ENCODE measurements at places on chromosomes 7 and 10. TPM values are rescaled to one million over a fixed set of nuclear protein-coding genes. Genes with fewer than 3 reads are reported as not detected.

Gene C7orf57
- polyA plus RNA-seq: not detected

- H3K4me3 ChIP-seq: no peak overlapping the region
- H3K27me3 ChIP-seq: no peaks in the 10 kb centered on the region
- H3K27ac ChIP-seq: no peak overlapping the region
- H3K36me3 ChIP-seq: no peaks in the 10 kb centered on the region
- DNase-seq: no peak
Observed at GRCh38 chr7:46534664-46535588, 613.9 kb upstream of the IGFBP3 start.

DNA sequence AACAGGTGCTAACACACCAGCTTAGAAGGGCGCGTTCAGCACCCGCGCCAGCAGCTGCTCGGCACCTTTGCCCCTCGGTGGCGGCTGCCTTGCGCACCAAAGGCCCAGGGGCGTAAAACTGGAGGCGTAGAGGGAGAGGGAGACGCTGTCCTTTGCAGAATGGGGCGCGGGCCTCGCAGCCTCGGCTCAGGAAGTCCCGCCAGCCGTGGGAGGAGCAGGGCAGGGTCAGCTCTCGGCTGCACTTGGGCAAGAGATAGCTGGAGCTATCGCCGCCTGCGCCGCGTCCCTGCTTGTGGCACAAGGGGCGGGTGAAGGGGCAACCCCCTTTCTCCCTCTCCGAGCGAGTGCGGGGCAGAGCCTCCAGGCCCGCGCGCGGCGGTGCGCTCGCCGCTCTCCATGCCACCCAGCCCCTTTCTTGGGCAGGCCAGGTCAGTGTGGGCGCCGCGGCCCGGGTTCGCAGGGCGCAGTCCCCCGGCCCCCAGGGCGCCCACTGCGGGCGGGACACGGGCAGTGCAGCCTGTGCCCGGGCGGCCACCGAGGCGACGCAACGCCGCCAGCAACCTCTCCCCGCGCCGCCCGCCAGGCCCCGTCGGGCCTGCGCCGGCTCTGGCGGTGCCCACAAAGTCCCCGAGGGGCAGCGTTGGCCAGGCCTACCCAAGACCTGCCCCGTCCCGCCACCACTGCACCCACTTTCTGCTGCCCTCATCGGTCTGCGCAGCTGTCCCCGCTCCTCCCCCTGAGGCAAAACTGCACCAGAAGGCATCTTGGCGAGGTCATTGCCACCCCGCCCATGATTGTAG, 4.1 kb downstream of the NEUROD6 start:
- H3K36me3 ChIP-seq: peaks cover 7% of the 10 kb centered on the region
- H3K27ac ChIP-seq: no peak overlapping the region
- H3K4me1 ChIP-seq: no peaks in the 10 kb centered on the region
- no peak for DNase-seq

GRCh38 chr7:68423356-68423755, 1174.9 kb upstream of the AUTS2 start:
- H3K4me3 ChIP-seq: no peak overlapping the region
- no peaks in the 10 kb centered on the region for H3K27me3 ChIP-seq
- H3K27ac ChIP-seq: no peak overlapping the region
- no peak for DNase-seq
- no peaks in the 10 kb centered on the region for H3K36me3 ChIP-seq

- H3K27me3 ChIP-seq: no peaks in the 10 kb centered on the region
- peaks cover 17% of the 10 kb centered on the region for H3K4me1 ChIP-seq
- no peaks in the 10 kb centered on the region for H3K36me3 ChIP-seq
- no peak overlapping the region for H3K27ac ChIP-seq
- peak; percentile 39 for DNase-seq
Observed at GRCh38 chr7:26664735-26665416, 199.5 kb downstream of the SKAP2 start.

DNA sequence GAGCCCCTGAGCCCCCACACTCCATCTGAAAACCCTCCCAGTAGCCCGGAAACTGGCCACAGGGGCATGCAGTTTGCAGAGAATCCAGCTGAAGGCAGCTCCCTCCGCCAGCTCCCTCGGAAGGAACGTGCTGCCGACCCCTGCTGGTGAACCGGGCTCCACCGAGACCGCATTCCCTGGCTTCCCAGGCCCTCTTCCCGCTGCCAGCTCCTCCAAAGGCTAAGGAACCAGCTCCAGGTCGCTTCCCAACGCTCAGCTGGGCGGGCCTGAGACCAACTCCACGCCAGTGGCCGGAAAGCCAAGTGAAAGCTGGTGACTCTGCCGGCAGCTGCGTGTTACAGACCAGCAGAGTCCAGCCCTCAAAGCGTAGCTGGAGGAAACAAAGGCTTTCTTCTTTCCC, 35.8 kb downstream of the GPER1 start:
- peaks cover 9% of the 10 kb centered on the region for H3K4me1 ChIP-seq
- H3K27ac ChIP-seq: no peak overlapping the region
- no peaks in the 10 kb centered on the region for H3K27me3 ChIP-seq
- H3K36me3 ChIP-seq: no peaks in the 10 kb centered on the region

DNA sequence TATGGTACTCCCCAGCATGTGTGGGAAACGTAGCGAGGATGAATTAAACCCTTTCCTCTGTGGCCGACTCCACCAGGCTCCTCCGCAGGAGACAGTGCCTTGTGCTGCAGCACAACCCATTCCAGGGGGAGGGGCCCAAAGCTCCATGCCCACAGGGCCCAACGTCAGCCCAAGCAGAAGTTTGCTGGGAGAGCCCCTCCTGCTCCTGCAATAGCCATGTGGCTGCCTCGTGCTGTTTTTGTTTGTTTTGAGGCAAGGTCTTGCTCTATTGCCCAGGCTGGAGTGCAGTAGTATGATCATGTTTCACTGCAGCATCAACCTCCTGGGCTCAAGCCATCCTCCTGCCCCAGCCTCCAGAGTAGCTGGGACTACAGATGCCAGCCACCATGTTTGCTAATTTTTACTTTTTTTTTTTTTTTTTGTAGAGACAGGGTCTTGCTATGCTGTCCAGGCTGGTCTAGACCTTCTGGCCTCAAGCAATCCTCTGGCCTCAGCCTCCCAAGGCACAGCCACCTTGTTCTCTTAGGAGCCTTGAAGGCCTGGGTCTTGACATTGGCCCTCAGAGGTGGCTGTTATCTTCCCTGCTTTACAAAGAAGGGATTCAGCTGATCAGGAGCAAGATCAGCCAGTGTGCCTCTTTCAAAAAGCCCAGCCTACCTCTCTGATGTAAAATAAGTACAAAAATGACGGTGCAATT, 102.8 kb downstream of the DYNC2I1 start:
- no peak overlapping the region for H3K27ac ChIP-seq
- peaks cover 31% of the 10 kb centered on the region for H3K27me3 ChIP-seq
- H3K4me3 ChIP-seq: no peak overlapping the region
- DNase-seq: no peak

Gene GBX1
- not detected for polyA plus RNA-seq

- no peak overlapping the region for H3K4me3 ChIP-seq
- no peak for DNase-seq
- no peaks in the 10 kb centered on the region for H3K27me3 ChIP-seq
- H3K36me3 ChIP-seq: no peaks in the 10 kb centered on the region
Observed at GRCh38 chr7:125606671-125607070, 677.0 kb upstream of the POT1 start.

Gene PNLIPRP2
- polyA plus RNA-seq: not detected

DNA sequence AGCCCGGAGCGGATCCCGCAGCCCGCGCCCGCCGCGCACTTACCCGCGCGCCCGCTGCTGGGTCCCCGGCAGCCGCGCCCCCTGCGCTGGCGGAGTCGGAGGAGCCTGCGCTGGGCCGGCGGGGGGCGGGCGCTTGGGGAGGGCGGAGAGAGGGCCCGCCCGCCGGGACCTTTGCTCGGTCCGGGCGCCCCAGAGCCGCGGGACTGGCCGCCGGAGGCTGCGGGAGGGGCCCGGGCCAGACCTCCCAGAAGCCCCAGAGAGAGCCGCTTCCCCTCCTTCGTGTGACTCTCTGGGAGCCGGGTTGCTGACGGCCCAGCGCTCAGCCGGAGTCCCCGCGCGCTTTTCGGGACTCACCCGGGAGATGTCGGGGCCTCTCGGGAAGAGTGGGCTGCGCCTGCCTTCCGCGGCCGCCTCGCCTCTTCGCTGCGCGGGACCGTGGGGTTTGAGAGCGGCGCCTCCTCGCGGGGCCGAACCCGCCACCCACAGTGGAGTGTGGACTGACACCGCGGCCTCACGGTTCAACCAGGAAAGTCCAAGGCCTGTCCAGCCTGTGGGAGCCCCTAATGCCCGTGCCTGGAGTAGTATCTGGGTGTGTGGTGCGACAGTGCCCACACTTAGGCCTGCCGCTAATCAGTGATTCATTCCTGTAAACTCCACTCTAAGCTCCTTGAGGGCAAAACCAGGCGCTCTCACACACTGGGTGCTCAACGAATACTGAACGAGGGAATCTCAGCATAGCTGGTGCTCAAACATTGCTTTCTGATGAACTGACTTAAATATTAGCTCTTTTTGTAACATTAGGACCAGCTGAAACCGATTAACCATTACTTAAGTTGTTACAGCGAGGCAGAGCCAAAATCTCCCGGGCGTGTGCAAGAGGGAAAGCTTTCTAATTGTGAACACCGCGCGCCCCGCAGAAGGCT, at the start of gene GSDME:
TSS of gene GSDME (minus strand) at position 112 of the 923 bp plus-strand sequence. CDS start 7,690 bp downstream, outside the sequence.
- peaks cover 32% of the 10 kb centered on the region for H3K27me3 ChIP-seq
- peaks cover 23% of the 10 kb centered on the region for H3K4me1 ChIP-seq
- H3K27ac ChIP-seq: peak within 1 kb of the TSS; percentile 89
- H3K36me3 ChIP-seq: no peaks in the 10 kb centered on the region

Gene PPP1R9A
- 2.2 TPM for polyA plus RNA-seq

DNA sequence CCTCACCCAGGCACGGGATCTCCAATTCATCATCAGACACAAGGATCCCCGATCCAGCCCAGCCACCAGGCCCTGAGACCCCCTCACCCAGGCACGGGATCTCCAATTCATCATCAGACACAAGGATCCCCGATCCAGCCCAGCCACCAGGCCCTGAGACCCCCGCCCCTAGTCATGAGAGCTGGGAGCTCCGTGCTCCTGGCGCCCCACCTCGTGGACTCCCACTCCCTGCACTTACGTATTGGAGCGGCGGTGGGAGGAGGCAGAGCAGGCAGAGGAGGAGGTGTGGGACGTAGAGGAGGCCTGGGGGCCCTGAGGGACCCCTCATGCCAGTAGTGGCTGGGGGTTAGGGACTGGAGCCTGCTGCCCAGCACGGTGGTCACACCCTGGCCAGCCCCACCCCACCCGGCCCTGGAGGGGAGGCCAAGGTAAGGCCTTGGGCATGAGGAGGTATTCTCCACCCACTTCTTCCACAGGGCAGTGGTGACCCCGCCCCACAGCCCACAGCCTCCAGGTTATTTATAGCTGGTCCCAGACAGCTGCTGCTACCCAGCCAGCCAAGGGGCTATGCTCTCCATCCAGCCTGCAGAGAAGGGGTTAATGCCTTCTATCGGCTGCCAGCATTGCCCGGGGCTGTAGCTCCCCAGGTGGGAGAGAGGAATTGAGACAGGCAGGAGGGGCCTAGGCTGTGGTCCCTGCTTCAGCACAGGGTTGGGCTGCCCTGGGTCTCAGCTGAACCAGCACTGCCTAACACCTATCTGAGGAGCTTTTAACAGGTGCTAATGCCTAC, 17.6 kb upstream of the CRHR2 start:
- no peak overlapping the region for H3K4me3 ChIP-seq
- no peak overlapping the region for H3K27ac ChIP-seq
- DNase-seq: no peak
- peaks cover 6% of the 10 kb centered on the region for H3K4me1 ChIP-seq
- peaks cover 30% of the 10 kb centered on the region for H3K27me3 ChIP-seq
- no peaks in the 10 kb centered on the region for H3K36me3 ChIP-seq

- no peak overlapping the region for H3K4me3 ChIP-seq
- no peaks in the 10 kb centered on the region for H3K4me1 ChIP-seq
- peaks cover 13% of the 10 kb centered on the region for H3K27me3 ChIP-seq
- no peak for DNase-seq
- no peaks in the 10 kb centered on the region for H3K36me3 ChIP-seq
Observed at GRCh38 chr7:135777626-135778398, 29.2 kb upstream of the FAM180A start.

DNA sequence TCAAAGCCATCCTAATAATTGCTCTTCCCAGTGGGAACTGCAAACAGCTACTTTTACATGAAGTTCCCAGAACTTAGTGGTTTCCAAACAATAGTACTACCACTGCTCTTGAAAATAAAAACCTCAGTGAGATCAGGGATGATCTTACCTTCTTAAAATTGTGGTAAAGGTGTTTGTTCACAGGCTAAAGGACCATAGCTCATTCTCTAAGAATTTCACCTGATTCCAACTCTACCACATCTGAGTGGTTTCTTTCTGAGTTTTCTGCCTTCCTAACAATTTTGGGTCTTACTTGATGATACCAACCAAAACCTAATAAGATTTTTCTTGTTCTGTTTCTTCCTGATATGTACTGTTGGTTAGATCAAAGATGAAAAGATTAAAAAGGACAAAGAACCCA, 45.6 kb upstream of the AGBL3 start:
- no peak overlapping the region for H3K4me3 ChIP-seq
- DNase-seq: no peak
- no peaks in the 10 kb centered on the region for H3K4me1 ChIP-seq
- H3K36me3 ChIP-seq: no peaks in the 10 kb centered on the region
- H3K27me3 ChIP-seq: no peaks in the 10 kb centered on the region

Gene LRRD1
- not detected for polyA plus RNA-seq

DNA sequence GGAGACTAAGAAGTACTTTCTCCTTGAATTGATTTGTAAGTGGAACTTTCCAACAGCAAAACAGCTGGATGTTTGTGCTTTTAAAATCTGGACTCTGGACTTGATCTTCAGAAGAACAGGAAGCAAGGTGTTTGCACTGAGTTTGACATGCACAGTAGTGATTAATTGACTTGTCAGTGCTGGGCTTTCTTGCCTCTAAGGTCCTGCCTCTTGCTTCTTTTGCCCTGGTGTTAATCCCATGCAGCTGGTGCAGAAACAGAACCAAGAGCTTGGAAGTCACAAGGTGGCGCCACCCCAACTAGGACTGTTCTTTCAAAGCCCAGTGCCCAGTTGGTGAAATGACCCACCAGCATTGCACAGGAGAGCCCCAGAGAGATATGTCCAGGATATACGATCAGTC, 66.8 kb upstream of the SEPHS1 start:
- H3K36me3 ChIP-seq: no peaks in the 10 kb centered on the region
- peaks cover 11% of the 10 kb centered on the region for H3K4me1 ChIP-seq
- no peak for DNase-seq
- H3K4me3 ChIP-seq: no peak overlapping the region

GRCh38 chr10:74282848-74283210, 131.8 kb downstream of the ADK start:
- no peak overlapping the region for H3K27ac ChIP-seq
- peaks cover 45% of the 10 kb centered on the region for H3K4me1 ChIP-seq
- no peak for DNase-seq

Gene SORBS1
- 0.13 TPM for polyA plus RNA-seq

- DNase-seq: no peak
- no peaks in the 10 kb centered on the region for H3K36me3 ChIP-seq
Observed at GRCh38 chr10:63761243-63761642, 240.0 kb downstream of the REEP3 start.

Gene GIMAP5
- polyA plus RNA-seq: 1.2 TPM

DNA sequence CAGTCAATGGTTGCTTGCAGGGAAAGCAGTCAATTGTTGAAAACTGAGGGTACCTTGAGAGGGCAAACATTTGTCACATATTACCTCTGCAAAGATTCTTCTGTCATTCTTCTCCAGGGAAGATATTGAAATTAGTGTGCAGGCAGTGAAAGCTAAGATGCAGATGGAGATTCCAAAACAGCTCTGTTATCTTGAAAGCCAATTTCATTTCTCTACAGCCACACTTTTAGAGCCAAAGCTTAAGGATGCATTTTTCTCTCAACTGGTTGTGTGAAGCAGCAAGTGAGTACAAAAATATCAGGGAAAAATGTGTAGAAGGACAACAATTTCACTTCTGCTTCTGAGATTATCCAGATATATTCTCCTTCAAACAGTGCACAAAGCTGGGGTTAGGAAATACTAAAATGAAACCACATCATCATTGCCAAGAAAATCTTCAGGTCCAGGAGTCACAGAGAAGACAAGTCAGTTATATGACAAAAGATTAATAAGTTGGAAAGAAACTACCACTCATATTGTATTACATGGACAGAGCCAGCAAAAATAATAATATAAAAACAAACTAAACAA, 16.3 kb downstream of the SGMS1 start:
- peaks cover 60% of the 10 kb centered on the region for H3K4me1 ChIP-seq
- H3K27ac ChIP-seq: peak overlapping the region; percentile 36
